Temporal lobe (tissue), 4 donors: ENCODE measurements at places on chromosomes 4 and X. TPM values are rescaled to one million over a fixed set of nuclear protein-coding genes. Genes with fewer than 3 reads are reported as not detected.

The ANAPC10 gene
- 29.0 TPM for total RNA-seq

The NLGN4X gene
- 44.0 TPM for total RNA-seq

The TMEM271 gene
- total RNA-seq: 11.6 TPM

The DMP1 gene
- under 0.01 TPM for total RNA-seq

The RGN gene
- 4.9 TPM for total RNA-seq
